Smooth muscle cell of the coronary artery (primary cell): ENCODE measurements at places on chromosomes 6 and 20. TPM values are rescaled to one million over a fixed set of nuclear protein-coding genes. Genes with fewer than 3 reads are reported as not detected.

The SLC17A3 gene
- total RNA-seq = not detected in 2 replicates

The TCF19 gene
- 1.3 and 6.6 TPM in 2 replicates for total RNA-seq

The GGTLC1 gene
- total RNA-seq = not detected in 2 replicates

The FNDC1 gene
- 0.23 and 0.53 TPM in 2 replicates for total RNA-seq

The PAK5 gene
- total RNA-seq = not detected in 2 replicates

The BEND6 gene
- 5.6 and 6.1 TPM in 2 replicates for total RNA-seq

The PRDM13 gene
- total RNA-seq = not detected in 2 replicates

The AKAP7 gene
- total RNA-seq = 6.1 and 12.0 TPM in 2 replicates

The IPCEF1 gene
- total RNA-seq = not detected in 2 replicates

The GRIK2 gene
- 1.8 and 1.9 TPM in 2 replicates for total RNA-seq
